ENCODE measurements at places on chromosomes 6 and 20.

DNA sequence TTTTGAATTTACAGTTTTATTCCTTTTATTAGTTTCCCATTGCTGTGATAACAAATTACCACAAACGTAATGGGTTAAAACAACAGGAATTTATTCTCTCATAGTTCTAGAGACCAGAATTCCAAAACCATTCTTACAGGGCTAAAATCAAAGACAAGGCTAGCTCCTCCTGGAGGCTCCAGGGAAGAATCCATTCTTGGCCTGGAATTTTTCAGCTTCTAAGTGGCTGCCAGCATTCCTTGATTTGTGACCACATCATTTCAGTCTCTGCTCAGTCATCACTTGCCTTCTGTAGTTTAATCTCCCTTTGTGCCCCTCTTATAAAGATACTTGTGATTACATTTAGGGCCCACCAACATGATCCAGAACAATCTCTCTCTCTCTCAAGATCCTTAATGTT is 897 bp upstream of the SEL1L2 start:
- no peak overlapping the region for H3K27ac ChIP-seq
- H3K27me3 ChIP-seq = peaks cover 2% of the 10 kb centered on the region
- no peak for DNase-seq
- H3K36me3 ChIP-seq = no peaks in the 10 kb centered on the region
- H3K4me3 ChIP-seq = no peak overlapping the region

GRCh38 chr6:98974309-98974708 is 26.6 kb upstream of the FBXL4 start:
- H3K27me3 ChIP-seq = no peaks in the 10 kb centered on the region
- no peaks in the 10 kb centered on the region for H3K36me3 ChIP-seq
- DNase-seq = no peak
- no peak overlapping the region for H3K4me3 ChIP-seq
- no peaks in the 10 kb centered on the region for H3K4me1 ChIP-seq

GRCh38 chr6:159252955-159253508 is 83.8 kb downstream of the FNDC1 start:
- no peak overlapping the region for H3K27ac ChIP-seq
- H3K4me1 ChIP-seq = no peaks in the 10 kb centered on the region
- DNase-seq = no peak
- H3K36me3 ChIP-seq = no peaks in the 10 kb centered on the region
- H3K27me3 ChIP-seq = peaks cover 36% of the 10 kb centered on the region

DNA sequence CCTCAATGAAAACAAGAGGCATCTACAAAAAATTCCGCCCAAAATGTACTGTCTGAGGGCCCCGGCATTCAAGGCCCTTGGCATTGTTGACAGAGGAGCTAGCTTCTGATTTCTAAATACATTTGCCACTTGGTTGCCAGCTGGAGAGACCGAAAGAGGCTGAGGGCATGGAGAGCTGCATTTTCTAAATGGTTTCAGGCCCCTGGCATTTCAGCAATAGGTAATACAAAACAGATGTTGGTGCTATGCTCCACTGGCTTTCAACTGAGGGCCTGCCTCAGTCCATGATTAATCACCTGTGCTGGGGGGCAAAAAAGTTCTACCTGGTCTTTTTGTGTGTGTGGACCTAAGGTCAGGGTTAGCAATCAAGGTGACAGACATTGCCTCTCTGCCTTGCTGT is 79.5 kb upstream of the ISM1 start:
- no peak for DNase-seq
- H3K4me3 ChIP-seq = no peak overlapping the region
- peaks cover 36% of the 10 kb centered on the region for H3K27me3 ChIP-seq
- no peaks in the 10 kb centered on the region for H3K36me3 ChIP-seq

DNA sequence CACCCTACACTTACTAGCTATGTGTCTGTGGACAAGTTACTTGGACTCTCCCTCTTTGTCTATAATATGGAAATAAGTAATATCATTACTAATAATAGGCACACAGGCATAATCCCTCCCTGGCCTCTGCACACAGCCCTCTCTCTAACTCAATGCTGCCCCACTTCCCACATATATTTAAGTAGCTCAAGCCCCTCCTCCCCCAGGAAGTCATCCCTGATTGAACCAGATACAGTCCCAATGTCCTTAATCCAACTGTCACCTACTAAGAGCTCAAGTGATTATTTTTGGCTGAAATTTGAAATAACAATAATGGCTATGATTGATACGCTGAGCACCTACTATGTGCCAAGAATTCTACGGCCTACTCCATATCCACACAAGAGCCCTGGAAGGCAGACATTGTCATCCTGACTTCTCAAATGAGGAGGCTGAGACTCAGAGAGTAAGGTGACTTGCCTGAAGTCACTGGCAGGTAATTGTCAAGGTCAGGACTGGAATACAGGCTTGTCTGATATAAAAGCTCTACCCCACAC is 29.4 kb downstream of the MRPL14 start:
- H3K27ac ChIP-seq = peak overlapping the region; percentile 14
- no peak for DNase-seq
- peaks cover 12% of the 10 kb centered on the region for H3K36me3 ChIP-seq
- no peaks in the 10 kb centered on the region for H3K27me3 ChIP-seq
- H3K4me3 ChIP-seq = no peak overlapping the region
- peaks cover 28% of the 10 kb centered on the region for H3K4me1 ChIP-seq

- H3K4me3 ChIP-seq = no peak overlapping the region
- H3K4me1 ChIP-seq = no peaks in the 10 kb centered on the region
- H3K27ac ChIP-seq = no peak overlapping the region
- H3K36me3 ChIP-seq = no peaks in the 10 kb centered on the region
These were observed 122.7 kb downstream of the GFRAL start for GRCh38 chr6:55450005-55450404.

- peaks cover 25% of the 10 kb centered on the region for H3K27me3 ChIP-seq
- H3K4me1 ChIP-seq = peaks cover 2% of the 10 kb centered on the region
- no peak overlapping the region for H3K4me3 ChIP-seq
- no peak overlapping the region for H3K27ac ChIP-seq
- no peak for DNase-seq
These were observed 32.0 kb downstream of the GNAS-AS1 start for GRCh38 chr20:58818586-58819285.

GRCh38 chr6:46271107-46271506 is 100.3 kb upstream of the ENPP5 start:
- H3K36me3 ChIP-seq = no peaks in the 10 kb centered on the region
- H3K27me3 ChIP-seq = peaks cover 34% of the 10 kb centered on the region
- H3K4me1 ChIP-seq = no peaks in the 10 kb centered on the region
- DNase-seq = no peak

DNA sequence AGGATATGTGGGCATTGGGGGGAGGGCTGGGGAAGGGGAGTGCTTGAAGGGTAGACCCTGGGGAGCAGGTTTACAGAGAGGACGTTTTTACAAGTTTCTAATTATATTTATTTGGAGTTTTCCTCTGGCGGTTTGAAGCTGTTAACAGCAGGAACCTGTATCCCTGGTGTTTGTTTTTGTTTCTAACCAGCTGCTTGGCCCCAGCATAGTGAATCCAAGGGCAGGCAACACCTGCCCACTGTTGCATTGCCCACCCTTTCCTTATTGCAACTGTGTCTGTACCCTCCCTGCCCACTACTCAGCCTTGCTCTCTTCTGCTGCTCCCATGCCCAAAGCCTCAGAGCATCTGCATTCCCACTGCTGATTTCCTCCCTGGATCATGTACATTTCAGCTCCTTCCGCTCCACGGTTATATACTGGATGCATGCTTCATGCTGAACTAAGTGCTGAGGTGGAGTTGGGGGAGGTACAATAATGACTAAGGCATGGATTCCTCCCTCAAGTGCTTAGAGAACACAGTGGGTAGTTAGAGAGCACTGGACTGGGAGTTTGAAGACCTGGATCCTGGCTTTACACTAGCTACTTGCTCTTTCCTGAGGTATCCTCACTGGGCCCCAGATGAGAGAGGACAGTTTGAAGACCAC is 6.0 kb downstream of the SCUBE3 start:
- no peak for DNase-seq
- peaks cover 75% of the 10 kb centered on the region for H3K27me3 ChIP-seq

- no peaks in the 10 kb centered on the region for H3K36me3 ChIP-seq
- H3K4me3 ChIP-seq = no peak overlapping the region
- DNase-seq = no peak
- H3K27me3 ChIP-seq = no peaks in the 10 kb centered on the region
These were observed 155.6 kb downstream of the FOXC1 start for GRCh38 chr6:1765160-1765903.

DNA sequence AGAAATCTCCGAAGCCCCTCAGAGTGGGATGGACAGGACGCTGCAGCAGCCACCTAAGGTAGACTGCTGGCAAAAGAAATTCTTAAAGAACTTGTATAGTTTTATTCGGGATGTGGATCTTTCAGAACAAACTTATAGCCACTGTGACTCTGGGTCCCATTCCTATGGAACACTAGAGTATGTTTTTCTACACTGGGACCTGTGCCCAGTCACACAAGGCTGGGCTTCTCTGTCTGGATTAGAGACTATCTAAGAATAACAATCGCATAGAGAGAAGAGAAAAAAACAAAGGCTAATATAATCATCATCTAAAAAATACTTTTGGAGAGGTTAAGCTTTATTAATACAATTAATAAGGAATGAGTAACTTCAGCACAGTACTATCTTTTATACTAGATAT is 28.9 kb downstream of the RMND1 start:
- no peak overlapping the region for H3K27ac ChIP-seq
- no peaks in the 10 kb centered on the region for H3K4me1 ChIP-seq
- no peaks in the 10 kb centered on the region for H3K27me3 ChIP-seq
- no peak overlapping the region for H3K4me3 ChIP-seq
- DNase-seq = no peak

DNA sequence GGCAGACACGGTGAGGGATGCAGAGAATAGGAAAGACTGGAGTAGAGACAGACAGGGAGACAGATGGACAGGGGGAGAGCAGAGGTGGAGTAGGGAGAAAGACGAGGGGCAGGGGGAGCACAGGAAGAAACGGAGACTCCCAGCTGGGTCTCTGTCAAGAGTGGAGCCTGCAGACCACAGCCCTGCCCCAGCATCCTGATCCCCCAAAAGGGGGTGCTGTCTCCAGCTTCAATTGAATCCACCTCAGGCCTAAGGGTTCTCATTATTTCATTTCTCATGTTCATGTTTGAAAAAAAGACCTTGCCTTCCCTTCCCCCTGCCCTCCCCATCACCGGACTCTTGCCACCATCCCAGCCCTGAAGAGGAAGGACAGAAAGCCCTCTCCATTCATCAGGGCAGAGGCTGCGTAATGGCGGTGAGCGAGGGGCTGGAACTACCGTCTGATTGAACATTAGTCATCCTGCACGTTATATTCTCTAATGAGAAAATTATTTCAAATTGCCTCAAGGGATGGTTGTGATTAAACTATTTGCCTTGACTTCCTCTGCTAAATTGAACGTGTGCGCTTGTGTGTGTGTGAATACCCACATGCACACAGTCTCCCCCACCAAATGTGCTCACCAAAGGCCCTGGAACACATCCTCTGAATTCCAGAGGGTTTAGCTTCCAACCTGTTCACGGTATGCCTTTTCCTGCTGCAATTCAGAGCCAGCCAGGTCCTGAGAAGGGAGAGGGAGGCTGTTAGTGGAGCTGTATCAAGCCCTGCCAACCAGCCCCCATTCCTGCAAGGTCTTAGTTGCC is 98.3 kb downstream of the CDC5L start:
- peak overlapping the region; percentile 32 for H3K27ac ChIP-seq
- H3K27me3 ChIP-seq = peaks cover 68% of the 10 kb centered on the region
- H3K36me3 ChIP-seq = no peaks in the 10 kb centered on the region
- no peaks in the 10 kb centered on the region for H3K4me1 ChIP-seq
- no peak overlapping the region for H3K4me3 ChIP-seq
- no peak for DNase-seq

DNA sequence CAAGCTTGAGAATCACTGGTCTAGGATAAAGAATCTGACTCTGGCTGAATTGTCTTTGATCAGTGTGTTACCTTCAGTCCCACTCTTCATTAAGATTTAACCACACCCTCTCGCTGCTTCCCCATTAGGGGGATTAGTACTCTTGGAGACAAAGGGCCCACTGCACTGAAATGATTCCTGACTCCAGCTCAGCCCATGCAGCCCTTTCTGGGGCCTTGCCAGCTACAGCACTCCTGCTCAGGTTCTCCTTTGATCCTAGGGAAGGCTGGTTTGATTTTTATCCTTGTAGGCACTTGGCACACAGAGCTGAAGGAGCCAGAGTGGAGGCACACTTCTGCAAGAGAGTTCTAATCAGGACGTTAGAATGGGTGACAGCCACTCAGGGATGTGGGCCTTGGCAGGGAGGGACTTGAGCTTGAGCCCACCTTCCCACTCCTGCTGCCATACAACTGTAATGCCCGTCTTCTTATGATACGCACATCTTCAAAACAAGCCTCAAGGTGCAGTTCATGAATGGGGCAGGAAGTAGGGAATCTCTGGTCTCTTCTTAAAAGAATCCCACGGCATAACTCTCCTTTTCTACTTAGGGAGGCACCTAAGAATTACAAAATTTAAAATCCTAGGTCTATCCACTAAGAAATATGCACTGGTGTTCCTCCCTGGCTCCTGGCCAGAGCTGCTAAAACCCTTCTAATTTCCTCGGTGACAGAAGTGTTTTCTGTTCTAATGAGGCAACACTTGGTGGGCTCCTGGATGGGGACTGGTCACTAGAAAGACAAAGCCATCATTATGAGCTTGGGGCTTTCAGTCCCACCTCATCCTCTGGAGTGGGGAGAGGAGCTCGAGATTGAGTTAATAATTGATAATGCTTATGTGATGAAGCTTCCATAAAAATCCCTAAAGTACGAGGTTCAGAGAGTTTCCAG is 1.5 kb upstream of the SLA2 start:
- H3K4me1 ChIP-seq = peaks cover 33% of the 10 kb centered on the region
- no peak for DNase-seq

DNA sequence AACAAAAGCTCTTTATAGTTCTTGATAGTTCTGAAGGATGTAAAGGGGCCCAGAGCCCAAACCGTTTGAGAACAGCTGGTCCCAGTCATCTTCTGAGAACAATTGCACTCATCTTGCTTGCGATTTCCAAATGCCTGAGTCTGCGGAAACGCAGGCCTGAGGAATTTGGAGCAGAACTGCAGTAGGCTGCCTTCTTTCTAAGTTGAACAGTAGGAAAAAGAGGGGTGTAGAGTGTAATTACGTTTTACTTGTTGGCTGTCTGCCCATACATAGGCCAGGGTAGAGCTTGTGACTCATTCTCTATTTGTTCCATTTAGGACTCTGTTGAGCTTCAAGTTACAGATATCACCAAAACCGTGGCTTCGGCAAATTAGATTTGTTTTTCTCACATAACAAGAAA is 42.0 kb upstream of the KIF16B start:
- H3K27me3 ChIP-seq = peaks cover 6% of the 10 kb centered on the region
- DNase-seq = no peak
- no peak overlapping the region for H3K27ac ChIP-seq
- H3K4me1 ChIP-seq = no peaks in the 10 kb centered on the region
- H3K4me3 ChIP-seq = no peak overlapping the region
- no peaks in the 10 kb centered on the region for H3K36me3 ChIP-seq

DNA sequence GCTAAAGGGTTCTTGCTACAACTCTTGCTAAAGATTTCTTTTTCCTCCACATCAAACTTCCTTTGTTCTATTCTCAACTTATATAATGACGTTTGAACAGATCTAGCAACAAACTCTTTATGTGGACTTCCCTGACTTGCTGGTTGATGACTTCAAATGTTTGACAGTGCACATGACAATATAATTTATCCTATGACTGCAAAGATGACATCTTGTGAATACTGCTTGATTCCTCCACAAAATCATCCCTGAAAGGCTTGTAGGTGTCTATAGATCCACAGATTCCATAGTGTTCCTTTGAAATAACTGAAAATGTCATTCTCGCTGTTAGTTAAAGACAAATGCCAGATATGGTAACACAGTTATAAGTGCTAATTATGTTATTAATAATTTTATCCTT is 478.9 kb downstream of the NKAIN2 start:
- no peak overlapping the region for H3K4me3 ChIP-seq
- no peak for DNase-seq
- H3K27ac ChIP-seq = no peak overlapping the region

- H3K27ac ChIP-seq = no peak overlapping the region
- H3K4me3 ChIP-seq = no peak overlapping the region
- no peaks in the 10 kb centered on the region for H3K4me1 ChIP-seq
- peaks cover 22% of the 10 kb centered on the region for H3K27me3 ChIP-seq
These were observed 113.9 kb upstream of the CST7 start for GRCh38 chr20:24835195-24835594.
